ENCODE measurements at places on chromosomes 2 and 18.
A peak's percentile ranks its signal among the peaks of the same experiment; 100 is the strongest.

DNA sequence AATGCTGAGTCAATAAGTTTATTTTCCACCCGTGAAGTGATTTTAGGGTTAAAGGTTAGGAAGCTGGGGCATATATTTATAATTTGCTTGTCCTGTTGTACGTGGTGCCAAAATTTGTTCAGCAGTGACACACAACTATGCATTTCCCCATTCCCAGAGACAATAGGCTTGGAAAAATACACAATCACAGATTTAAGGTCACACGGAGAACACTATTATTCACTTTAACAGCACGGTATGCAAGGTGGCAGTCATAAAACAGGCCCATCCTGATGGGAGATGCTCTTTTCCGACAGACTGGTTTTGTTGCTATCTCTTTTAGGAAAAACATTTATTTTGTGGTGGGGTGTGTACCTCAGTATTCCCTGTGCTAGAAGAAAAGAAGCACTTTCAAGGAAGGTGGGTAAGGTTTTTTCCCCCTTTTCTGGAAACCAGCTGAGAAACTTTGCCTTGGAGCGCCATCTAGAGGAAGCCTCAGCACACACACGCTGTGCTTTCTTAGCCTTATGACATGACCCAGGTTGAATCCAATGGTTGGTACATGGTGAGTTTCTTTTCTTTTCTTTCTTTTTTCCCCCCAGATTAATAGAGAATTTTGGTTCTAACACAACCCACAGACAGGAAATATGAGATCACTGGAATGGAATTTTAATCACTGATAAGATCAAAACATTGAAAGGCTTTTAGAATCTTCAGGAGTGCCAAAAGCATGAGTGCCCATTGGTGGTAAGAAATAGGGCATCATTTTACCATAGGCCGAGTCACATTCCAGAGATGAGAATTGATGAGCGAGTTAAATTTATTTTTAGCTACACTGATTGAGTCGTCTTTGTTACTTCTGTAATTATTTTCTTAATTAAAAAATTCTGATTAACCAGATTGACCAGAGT, 332.1 kb downstream of the AGPS start:
- DNase-seq: peak; percentile 61

GRCh38 chr2:137178951-137179377, 413.6 kb downstream of the THSD7B start:
- peak; percentile 61 for DNase-seq

- no peak for DNase-seq
These were observed 24.6 kb upstream of the RPL31 start for GRCh38 chr2:100977511-100977910.

- DNase-seq: peak; percentile 6
These were observed 118.9 kb upstream of the ARL5A start for GRCh38 chr2:151946899-151947812.

- no peak for DNase-seq
These were observed 56.6 kb downstream of the SOWAHC start for GRCh38 chr2:109670556-109671411.

GRCh38 chr2:18860179-18860578, 270.8 kb upstream of the NT5C1B start:
- no peak for DNase-seq

- DNase-seq: no peak
These were observed 673.8 kb upstream of the SALL3 start for GRCh38 chr18:78305789-78306188.

DNA sequence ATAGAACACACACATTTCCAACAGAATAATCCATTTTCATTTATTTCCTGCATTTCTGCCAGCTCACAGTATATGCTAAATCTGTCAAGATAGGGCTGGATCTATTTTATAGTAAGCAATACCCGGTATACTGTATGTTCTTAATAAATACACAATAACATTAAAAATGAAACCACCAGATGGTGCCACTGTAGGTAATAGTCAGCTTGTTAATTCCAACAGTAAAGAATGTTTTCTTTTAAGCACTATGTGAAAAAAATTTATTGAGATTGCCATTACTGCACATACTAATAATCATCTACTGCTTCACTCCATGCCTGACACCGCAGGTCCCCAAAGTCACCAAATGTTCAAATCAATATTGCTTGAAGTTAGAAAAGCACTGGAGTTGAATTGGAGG, 131.5 kb upstream of the PGAP1 start:
- no peak for DNase-seq

DNA sequence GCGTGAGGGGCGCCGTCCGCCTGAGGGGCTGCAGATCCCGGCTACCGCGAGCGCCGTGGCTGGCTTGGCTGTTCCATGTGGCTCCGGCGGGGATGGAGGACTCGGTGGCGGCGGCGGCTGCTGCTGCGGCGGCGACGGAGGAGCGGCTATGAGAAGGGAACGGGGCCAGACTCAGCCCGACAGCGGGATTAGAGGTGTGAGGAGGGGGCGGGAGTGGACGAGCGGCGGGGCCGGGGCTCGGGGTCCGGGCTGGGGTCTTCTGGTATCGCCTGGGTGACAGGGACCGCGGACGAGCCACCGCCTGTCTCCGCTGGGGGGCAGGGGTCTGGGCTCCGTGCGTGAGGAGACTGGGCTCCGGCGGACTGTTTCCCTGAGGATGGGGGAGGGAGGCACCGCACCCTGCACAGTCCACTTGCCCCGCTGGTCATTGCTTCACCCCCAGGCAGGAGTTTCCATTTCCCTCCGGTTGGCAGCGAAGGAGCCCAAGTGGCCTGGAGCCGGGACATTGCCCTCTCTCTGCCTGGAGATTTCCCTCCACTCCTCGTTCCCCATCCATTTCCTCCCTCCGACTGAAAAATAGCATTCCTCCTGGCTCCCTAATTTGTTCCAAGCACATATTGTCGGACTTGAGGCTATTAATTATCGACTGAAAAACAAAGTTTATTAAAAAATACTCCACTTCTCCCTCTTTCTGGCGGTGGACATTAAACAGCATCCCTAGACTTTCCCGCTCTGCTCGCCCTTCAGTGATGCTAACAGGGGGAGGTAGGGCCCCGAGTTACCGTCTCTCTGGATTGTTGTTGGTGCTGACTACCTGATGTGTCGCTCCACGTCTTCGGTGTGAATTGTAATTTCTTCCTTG, 577 bp downstream of the EHBP1 start:
- peak; percentile 46 for DNase-seq

- DNase-seq: peak; percentile 39
These were observed 15.1 kb downstream of the TRAK2 start for GRCh38 chr2:201436141-201436540.

GRCh38 chr2:226431288-226431948, 368.2 kb downstream of the IRS1 start:
- DNase-seq: peak; percentile 82

GRCh38 chr18:8703092-8703709, 2.2 kb upstream of the MTCL1 start:
- peak; percentile 37 for DNase-seq

DNA sequence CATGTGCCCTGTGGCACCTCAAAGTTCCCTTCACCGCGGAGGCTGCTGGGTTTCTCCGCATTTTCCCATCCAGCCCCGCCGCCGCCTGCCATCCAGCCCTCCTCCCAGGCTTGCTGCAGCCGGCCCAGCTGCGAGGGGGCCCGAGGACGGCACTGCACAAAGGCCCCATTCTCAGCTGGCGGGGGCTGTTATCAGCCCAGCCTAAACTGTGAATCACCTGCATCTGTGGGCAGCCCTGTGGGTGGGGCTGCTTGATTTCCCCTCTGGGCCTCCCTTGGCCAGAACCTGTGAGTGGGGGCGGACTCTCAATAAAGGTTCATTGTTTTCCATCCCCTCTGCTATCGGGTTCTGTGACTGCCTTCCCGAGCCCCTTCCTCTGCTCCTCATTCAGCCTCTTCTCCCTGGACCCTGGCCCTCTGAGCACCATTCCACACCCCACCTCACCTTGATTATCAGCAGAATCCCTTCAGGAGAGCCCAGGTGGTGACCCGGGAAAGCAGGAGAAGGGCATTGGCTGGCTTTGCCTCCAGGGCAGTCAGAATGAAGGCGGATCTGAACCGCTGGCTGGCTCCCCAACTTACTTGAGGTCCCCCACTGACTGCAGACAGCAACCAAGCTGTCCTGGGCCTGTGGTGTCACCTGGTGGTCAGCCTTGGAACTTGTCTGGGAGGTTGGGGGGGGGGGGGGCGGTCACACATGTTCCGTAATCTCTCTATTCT, 204.5 kb downstream of the ZFP36L2 start:
- DNase-seq: no peak

DNA sequence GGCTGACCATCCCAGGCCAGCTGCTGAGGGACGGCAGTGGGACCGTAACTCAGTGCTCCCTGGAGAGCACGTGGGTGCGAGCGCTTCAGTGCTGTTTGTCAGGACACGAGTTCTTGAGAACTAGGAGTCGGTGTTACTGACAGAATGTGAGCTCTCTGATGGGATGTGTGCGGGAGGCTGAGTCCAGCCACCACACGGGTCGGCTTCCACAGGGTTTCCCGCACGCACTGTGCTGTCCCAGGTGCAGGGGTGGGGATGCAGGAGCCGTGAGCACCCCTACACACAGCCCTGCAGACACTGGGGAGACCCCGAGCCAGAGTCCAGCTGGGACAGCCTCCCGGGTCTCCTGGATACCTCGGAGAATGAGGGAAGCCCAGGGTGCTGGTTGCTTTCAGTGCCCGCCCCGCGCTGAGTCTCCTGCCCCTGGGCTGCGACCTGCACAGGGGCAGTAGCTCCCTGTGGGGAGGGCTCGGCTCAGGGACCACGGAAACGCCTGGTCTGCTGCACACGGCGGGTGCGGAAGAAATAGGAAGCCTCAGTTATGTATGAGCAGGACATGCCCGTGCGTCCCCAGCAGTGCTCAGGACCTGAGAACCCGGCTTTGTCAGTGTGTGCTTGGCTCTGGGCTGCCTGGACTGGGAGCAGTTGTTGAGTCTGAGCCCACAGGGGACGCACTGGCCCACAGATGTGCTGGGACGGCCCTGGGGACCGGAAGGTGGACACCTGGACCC, 71.2 kb downstream of the KCNG2 start:
- no peak for DNase-seq

GRCh38 chr2:213640738-213641425, 356.6 kb downstream of the SPAG16 start:
- DNase-seq: no peak

GRCh38 chr18:62325806-62326645, 916 bp downstream of the TNFRSF11A start:
- DNase-seq: no peak

DNA sequence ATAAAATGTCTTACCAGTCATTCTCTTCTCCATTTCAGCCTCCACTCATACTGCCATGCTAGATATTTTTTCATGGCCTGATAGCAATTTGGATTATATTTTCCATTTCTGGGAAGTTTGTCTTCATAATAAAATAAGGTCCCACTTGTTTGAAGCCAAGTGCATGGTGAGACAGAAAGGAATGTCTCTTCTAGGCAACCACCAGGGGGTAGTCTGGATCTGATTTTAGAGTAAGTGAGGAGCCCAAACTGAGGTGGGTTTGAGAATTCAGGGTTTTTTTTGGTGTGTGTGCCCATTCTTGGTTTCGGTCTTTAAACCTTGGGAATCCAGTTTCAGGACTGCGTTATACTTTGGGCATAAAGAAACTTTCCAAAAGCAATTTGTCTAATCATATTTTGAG, 315.5 kb downstream of the RPRM start:
- DNase-seq: peak; percentile 32

DNA sequence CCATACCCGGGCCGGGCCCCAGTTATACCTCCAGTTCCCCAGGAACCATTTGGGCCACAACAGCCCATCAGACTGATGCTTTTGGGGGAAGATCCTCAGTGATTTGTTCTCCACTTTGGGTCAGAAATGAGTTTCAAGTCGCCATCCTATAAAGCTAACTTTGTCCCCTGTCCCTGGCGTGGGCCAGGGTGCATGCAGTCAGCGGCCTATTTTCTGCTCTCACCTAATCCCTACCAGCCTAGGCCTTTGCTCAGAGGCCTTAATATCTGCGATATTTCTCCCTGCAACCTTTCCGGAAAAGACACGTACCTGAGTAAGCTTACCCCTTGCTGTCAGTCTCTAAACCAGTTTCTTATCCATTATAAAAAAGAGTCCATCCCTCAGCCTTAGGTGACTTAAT, 7.2 kb downstream of the DNMT3A start:
- no peak for DNase-seq

GRCh38 chr2:234318361-234318760, 178.5 kb downstream of the ARL4C start:
- DNase-seq: no peak

DNA sequence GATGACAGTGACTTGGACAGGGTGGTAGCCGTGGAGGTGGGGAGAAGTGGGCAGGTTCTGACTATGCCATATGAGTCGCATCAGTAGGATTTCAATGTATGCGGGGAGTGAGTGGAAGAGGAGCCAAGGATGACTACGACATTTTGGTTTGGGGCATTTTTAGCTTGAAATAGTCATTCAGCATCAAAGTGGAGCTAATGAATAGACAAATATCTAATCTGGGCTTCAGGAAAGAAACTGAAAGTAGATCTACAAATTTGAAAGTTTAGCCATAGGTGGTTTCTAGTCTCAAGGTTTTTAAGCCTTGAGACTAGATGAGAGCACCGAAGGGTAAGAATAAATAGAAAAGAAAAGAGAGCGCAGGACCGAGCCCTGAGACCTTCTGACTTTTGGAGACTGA, 58.3 kb downstream of the FEZ2 start:
- DNase-seq: peak; percentile 57

DNA sequence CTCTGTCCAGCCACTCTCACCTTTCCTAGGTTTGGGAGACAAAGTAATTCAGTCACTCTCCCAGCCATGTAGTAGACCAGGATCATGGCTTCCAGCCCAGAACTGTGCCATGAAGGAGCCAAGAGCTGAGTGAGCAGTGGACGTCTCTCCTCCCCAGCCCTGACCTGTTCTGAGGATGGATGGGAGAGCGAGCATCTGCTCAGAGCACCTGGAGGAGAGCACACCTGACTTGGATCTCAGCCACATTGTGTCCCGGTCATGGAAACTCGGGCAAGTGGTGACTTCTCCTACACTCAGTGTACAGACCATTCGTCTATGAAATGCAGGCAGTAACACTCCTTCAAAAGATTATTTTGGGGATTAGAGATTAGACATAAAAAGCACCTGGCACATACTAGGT, 299.7 kb downstream of the TNS1 start:
- no peak for DNase-seq

GRCh38 chr2:58981237-58981636, 740.1 kb upstream of the FANCL start:
- DNase-seq: no peak

GRCh38 chr2:86036669-86037138, 69.0 kb downstream of the POLR1A start:
- DNase-seq: no peak

- peak; percentile 99 for DNase-seq
These were observed 73.1 kb upstream of the PXDN start for GRCh38 chr2:1817256-1818051.

- DNase-seq: peak; percentile 58
These were observed 218.5 kb upstream of the SOX11 start for GRCh38 chr2:5473635-5474034.

GRCh38 chr2:212915121-212915782, 236.2 kb downstream of the IKZF2 start:
- DNase-seq: no peak

- DNase-seq: no peak
These were observed 19.1 kb downstream of the KCNE4 start for GRCh38 chr2:223071139-223071538.

GRCh38 chr2:107721586-107721985, 105.1 kb upstream of the RGPD4 start:
- DNase-seq: no peak
